Skeletal muscle cell (primary cell): ENCODE measurements at places on chromosomes 4 and X.

GRCh38 chr4:89610236-89610635 is 226.7 kb downstream of the SNCA start:
- no peak for DNase-seq

DNA sequence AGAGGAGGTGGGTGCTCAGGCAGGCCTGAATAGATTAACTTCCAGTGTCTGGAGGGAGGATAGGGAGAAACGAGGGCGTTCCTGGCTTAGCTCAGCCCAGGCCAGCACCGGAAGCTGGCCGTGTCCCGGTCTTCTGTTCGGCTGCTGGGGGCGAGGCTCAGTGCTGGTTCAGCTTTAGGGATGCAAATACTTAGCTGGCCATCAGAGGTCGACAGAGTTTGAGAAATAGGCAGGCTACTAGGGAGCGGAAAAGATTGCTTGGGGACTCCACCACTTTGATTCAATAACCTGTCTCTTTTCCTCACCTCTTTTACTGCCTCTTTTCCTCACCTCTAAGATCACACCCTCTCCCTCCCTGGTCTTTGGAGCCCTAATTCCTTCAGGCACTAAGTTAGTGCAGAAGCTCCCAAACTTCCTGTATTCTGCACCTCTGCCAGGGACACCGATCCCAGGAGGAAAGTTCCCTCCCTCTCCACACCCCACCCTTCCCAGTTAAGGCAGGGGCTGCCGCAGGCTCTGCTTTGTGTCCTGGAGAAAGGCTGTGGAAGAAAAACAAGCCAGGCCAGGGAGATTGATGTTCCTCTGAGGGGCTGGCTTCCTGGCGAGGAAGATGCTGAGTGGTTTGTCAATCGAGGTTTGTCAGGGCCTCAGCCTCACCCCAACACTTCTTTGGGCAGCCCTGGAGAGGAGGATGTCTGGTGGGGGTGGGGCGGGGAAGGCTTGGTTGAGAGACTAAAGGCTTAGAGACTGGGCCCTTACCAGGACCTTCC is 6.0 kb upstream of the EFNB1 start:
- DNase-seq: no peak

DNA sequence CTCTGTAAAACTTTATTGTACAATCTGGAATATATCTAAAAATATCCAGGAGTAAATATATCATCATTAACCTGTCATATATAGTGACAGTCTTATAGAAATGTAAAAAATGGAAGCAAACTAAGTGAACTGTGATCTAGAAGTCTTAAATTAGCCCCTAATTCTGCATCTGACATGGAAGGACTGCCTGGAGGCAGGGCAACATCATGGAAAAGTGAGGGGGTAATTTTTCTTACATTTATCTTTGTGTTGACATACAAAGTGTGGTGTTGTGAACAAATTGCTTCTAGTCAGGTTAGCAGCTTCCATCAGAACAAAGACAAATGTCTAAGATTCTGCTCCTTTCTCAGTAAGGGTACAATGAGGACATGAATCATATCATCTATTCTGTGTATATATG is 186.3 kb downstream of the C4orf33 start:
- no peak for DNase-seq

- DNase-seq: peak; percentile 66
Observed at GRCh38 chr4:73844345-73844744, 7.9 kb downstream of the CXCL6 start.
